NCI-H2227 treated with DMSO at 0.1 percent for 48 hours (cell line): ENCODE measurements at places on chromosomes 4 and X.
A peak's percentile ranks its signal among the peaks of the same experiment; 100 is the strongest.

DNA sequence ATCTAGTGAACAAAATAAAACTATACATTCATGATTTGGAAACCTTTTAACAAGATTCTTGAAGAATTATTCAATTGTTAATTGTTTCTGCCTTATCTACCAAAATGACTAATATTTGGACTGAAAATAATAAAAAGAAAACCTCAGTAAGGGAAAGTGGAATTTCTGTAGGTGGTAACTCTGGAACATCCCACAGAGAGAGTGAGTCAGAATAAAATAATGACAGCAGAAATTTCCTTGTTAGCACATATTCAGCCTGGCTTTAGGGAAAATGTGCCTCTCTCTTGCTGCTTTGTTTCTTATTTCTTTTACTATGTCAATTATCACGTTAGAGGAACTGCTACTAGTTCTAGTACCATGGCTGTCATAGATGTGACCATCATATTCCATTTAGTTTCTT lies 421.5 kb upstream of the GNPDA2 start:
- DNase-seq = no peak

- DNase-seq = no peak
Observed at GRCh38 chr4:152257601-152258066, 278.3 kb downstream of the FBXW7 start.

DNA sequence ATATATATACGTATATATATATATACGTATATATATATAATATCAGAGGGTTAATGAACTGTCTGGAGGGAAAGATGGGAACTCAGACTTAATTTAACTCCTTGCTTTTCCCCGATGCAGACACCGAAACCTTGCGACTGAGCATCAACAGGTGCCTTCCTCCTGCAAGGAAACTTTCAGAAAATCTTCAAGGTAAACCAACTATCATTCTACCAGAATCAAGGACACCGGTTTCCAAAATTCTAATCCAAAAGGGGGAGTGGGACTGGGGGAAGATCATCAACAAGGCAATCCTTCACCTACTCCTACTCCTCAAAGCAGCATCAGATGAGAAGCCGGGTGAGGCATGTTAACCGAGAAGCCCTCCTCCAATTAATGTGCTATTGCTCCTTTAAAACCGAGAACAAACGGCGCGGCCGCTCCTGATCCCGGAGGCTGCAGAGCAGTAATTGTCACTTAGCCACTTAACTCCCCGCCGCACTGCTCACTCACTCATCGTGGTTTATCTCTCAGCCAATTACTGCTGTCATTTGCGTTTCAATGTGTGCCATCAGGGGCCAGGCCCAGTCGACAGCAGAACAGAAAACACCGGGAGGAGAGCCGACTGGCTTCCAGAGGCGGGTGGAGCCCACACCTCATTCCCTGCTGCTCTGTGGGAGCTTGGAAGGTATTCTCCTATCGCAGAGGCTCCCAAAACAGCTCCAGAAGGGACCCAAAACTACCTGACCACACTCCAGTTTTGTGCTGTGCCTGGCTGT lies 61.7 kb downstream of the MAML3 start:
- peak; percentile 87 for DNase-seq

- DNase-seq = no peak
Observed at GRCh38 chr4:108395786-108396185, 224.6 kb upstream of the RPL34 start.

- DNase-seq = no peak
Observed at GRCh38 chrX:125289920-125290319, 29.8 kb upstream of the TEX13C start.

- no peak for DNase-seq
Observed at GRCh38 chr4:122647656-122648055, 26.8 kb upstream of the IL21 start.

DNA sequence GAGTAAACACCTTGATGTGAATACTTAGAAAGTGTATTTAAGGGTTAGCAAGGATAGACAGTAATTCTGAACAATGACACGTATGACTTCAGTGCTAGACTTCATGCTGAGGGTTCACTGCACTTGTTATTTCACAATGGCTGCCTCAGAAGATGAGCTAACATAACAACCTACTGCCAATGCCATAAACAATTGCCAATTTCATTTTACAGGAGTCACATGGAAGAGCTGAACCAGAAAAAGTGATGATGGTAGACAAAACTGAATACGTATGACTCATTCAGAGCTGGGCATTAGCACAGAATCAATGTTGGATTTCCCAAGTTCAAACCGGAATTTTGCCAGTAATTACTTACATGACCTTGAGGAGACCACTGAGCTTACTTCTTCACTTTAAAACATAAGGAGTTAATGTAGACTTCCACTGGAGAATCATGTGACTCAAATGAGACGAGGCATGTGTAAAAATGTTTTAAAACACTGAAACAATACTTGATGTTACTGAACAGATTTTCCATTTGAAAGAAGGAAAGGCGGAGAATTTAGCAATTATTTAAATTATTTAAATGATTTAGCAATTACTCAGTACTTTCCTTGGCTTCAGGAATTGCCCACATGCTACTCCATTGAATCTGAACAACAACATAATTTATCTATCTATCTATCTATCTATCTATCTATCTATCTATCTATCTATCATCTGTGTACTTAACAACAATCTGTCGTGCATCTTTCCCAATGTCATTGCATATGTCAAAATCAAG lies 868.5 kb upstream of the SLIT2 start:
- peak; percentile 73 for DNase-seq

DNA sequence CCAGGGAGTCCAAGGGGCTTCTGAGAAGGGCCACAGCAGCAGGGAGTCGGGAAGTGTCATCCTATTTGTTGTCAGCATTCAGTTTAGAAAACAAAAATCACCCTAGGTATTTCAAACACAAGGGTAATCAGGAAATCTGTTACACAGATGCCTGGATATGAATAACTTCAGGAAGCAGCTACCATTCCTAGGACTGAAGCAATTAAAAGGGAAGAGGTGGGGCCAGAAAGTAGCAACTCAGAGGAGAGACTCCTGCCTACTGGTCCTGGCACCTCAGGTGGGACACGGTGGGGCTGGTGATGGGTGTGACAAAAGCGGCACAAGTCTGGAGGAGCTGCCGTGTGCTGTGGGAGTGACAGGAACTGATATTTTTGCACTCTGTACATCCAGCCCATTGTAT lies 107.9 kb downstream of the PDGFRA start:
- no peak for DNase-seq

DNA sequence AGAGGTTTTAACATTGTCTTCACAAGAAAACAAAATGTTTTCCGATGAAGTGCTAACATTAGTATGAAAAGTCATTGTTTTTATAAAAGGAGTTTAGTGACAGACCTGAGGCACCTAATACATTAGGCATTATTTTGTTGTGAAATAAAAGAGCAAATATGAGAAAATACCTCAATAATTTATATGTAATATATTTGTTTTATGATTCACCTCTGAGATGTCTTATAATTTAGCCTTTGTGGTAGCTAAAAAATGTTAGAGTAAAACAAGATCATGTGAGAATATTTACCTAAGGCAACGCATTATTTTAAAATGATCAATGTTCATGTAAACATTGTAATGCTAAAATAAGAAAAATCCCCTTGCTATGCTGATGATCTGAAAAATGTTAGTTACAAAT lies 100.9 kb upstream of the WDFY3 start:
- no peak for DNase-seq

DNA sequence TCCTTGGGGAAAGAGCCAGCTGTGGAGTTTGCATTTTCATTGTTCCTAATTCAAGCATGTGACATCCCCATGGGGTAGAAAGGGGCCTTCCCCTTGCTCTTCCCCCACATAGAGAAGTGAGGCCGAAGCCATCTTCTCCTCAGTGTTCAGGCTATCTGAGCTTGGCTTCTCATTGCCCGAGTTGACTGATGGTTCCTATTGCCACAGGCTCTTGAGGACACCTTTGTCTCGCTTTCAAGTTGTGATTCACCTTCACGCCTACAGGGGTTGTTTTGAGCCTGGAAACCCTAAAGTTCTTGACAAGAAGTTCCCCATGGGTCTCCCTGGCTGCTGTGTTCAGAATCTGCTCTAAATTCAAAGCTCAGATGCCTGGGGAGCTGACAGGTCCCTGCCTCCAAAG lies 25.0 kb downstream of the CCNQ start:
- no peak for DNase-seq

GRCh38 chr4:152848508-152848907 lies 68.8 kb downstream of the ARFIP1 start:
- no peak for DNase-seq

DNA sequence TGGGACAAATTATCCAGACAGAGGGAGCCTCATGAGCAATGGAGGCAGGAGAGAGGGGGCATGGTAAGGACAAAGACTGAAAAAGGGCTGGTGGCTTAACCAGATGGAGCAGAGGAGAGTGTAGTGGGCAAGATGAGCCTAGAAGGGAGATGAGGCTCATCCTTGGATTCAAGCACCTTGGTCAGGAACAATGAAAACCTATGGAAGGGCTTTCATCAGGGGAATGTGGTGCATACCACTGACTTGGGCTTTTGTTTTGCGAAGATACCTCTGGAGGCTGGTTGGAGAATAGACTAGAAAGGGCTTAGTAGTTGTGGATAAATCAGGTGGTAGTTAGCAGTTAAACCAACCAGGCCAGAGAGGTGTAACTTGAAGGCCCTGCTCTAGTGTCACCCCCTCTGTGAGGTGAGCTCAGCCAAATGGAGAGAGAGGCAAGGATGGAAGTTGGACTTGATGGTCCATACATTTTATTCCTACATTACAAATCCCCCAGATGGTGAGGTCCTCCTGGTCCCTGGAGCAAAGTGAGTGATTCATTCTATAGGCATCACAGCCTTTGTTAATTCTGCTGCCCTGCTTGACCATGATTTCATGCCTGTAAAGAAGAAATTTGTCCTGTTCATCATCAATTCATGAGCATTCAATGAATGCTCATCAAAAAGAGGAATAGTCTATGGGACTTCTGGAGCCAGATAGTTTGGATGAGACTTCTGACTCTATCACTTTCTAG lies 264.8 kb upstream of the IGFBP7 start:
- no peak for DNase-seq

- peak; percentile 94 for DNase-seq
Observed at GRCh38 chrX:15989716-15990115, 133.6 kb upstream of the GRPR start.

DNA sequence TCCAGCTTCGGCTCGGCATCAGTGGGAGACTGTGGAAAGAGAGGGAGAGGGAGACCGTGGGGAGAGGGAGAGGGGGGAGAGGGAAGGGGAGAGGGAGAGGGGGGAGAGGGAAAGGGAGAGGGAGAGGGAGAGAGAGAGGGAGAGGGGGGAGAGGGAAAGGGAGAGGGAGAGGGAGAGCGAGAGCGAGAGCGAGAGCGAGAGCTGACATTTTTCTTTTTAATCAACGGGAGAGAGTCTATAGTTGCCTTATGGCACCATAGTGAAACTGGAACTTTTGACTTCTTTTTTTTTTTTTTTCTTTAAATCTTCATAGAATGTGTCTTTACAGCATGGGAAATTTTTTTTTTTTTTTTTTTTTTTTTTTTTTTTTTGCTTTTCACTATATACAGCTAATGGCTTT lies 94.7 kb upstream of the NUDT6 start:
- no peak for DNase-seq

DNA sequence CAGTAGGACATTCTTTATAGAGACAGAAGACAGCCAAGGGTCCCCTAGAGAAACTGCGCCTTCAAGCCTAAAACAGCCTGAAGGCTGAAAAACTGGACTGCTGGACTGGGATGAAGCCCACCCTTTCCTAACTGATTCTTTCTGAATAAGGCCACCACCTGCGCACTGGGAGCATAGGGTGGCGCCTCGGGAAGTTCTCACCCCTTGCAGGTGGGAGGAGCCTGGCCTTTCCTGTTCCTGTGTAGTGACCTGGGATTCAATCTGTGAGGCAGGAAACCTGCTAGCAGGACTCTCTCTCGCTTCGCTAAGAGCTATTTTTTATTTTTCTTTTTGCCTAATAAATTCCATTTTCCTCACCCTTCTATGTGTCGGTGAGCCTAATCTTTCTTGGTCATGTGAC lies 61.8 kb upstream of the KLHL13 start:
- DNase-seq = no peak

DNA sequence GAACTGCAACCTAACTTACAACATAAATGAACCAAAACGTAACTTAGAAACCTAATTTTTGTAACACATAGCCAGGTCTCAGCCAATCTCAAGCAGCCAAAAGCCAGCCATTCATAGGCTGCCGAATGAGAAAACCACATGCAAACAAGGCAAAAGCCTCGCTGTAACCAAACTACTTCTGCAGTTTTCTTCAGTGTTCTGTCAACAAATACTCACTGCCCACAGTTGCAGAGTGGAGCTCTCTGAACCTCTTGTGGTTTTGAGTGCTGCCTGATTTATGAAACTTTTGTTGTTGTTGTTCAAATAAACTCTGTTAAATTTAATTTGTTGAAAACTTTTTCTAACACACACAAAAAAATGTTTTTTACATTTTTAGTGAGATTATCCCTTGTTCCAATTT lies 251.2 kb downstream of the PAPSS1 start:
- no peak for DNase-seq

GRCh38 chrX:146854281-146854680 lies 39.7 kb upstream of the CXorf51A start:
- DNase-seq = no peak

GRCh38 chr4:55801498-55801897 lies 18.1 kb upstream of the EXOC1L start:
- DNase-seq = no peak

DNA sequence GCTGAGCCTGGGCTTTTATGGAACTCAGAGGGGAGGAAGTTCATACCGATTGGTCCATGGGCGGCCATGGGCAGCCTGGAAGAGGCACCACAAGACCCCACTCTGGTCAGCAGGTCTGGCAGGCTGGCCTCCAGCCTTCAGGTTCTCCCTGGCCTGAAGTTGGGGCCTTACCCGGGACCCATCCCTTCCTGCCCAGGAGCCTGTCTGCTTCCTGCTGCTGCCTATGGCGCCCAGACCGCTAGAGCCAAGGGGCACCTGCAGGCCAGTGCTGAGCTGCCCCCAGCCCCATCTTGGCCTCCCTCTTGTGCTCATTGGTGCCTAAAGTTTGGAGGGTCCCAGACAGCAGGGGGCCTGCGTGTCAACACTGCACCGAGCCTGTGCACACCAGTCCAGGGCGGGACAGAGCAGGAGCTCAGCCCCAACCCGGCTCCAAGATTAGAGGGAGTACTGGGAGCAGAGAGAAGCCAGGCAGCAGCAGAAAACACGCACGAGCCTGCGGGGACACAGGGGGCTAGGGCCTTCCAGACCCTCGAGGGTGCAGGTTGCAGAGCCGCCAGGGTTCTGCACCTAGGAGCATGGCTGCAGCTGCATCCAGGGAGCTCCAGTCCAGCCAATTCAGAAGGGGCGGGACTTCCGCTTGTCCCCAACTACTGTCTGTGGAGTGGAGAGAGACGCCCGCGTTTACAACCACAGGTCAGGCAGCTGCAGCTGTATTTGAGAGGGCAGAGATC lies 30.7 kb upstream of the ZNF280C start:
- DNase-seq = peak; percentile 48
